Neuronal stem cell (in vitro differentiated cells): ENCODE measurements at places on chromosomes 1 and 21.

GRCh38 chr1:6280761-6281451 lies 20.0 kb upstream of the GPR153 start:
- no peak for DNase-seq

GRCh38 chr1:117675907-117676430 lies 70.1 kb downstream of the TENT5C start:
- no peak for DNase-seq

GRCh38 chr1:26542771-26543451 lies 13.3 kb downstream of the RPS6KA1 start:
- DNase-seq = no peak

DNA sequence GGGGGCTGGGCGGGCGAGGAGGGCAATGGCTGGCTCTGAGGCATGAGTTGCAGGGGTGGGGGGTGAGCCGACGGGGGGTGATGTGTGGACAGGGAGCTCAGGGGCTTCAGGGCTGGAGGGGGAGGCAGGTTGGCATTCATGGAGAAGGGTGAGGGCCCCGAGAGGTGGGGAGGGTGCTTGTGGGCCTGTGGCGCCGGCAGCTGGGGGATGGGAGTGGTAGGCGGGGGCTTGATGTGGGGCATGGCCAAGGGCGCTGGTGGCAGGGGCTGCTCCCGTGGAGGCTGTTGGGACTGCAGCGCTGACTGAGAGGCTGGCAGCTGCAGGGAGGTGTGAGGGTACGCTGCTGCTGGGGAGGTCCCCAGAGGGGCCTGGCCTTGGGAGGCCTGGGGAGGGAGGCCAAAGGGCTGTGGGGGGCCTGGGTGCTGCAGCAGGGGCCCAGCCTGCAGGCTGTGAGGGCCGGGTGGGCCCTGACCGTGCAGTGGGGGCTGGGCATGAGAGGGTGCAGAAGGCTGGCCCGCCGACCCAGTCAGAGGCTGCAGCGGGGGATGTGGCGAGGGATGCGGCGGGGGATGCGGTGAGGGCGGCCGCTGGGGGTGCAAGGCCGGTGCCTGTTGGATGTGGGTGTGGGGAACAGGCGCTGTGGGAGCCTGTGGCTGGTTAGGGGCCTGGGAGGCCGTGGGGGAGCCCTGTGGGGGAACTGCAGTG lies 42.7 kb downstream of the SLC45A1 start:
- no peak for DNase-seq

DNA sequence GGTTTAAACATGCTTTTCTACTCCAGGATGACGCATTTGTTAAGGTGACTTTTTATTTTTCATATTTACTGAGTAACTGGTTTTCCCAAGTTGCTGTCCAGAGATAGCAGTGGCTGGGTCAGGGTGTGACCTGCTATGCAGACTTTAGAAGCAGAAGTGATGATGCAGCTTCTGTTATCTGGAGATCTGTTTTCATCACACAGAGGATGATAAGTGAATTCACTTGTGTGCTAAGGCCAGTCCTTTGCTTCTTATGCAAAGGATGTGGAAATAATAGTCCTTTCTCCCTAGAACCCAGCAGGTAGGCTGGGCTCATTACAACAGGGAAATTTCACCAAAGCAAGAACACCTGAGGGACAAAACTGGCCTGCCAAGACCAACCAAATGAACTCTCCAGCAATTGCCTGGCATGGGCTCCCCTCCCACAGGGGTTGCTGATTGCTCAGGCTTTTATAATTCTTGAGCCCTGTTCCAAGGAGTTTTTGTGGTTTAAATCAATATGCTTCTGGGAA lies 97.8 kb upstream of the LPGAT1 start:
- no peak for DNase-seq

DNA sequence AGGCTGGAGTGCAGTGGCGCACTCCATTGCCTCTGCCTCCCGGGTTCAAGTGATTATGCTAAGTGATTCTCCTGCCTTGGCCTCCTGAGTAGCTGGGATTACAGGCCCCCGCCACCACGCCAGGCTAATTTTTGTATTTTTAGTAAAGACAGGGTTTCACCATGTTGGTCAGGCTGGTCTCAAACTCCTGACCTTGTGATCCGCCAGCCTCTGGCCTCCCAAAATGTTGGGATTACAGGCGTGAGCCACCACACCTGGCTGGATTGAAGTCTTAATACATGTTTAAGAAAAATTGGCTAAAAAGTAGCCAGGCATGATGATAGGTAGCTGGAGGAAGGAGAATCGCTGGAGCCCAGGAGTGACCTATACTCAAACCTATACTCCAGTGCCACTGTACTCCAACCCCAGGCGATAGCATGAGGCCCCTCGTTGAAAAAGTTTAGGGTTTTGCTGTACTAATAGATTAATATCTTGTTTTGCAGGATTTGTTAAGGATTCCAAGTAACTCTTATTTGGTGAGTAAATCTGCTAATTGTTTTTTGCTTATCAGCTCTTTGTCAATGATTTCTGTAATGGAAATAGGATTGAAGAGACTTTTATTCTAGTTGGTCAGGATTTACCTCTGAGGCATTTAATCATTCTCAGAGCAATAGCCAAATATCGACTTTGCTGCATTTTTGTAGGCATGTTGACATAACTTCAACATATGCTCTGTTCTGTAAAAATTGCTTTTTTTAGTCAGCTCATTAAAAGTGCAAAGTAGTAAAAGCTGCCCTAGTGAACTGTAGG lies 2.0 kb downstream of the RCC1 start:
- DNase-seq = no peak

DNA sequence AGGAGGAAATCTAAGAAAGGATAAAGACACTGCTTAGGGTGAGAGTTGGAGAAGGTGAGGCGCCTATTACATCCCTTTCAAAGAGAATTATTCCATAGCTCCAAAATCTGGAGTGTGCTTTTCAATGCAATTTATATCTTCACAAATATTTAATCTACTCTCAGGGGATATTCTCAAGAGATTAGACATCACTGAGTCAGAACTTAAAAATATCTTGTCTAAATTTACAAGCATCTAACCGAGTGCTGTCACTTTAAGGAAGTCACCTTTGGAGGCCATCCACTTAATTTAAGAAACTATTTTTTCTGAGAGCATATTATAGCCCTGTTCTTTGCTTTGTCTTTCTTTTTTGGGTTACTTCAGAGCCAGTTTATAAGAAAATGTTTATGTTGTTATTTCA lies 134.6 kb downstream of the TNFSF18 start:
- no peak for DNase-seq

GRCh38 chr21:42475036-42475435 lies 21.0 kb downstream of the RSPH1 start:
- no peak for DNase-seq

DNA sequence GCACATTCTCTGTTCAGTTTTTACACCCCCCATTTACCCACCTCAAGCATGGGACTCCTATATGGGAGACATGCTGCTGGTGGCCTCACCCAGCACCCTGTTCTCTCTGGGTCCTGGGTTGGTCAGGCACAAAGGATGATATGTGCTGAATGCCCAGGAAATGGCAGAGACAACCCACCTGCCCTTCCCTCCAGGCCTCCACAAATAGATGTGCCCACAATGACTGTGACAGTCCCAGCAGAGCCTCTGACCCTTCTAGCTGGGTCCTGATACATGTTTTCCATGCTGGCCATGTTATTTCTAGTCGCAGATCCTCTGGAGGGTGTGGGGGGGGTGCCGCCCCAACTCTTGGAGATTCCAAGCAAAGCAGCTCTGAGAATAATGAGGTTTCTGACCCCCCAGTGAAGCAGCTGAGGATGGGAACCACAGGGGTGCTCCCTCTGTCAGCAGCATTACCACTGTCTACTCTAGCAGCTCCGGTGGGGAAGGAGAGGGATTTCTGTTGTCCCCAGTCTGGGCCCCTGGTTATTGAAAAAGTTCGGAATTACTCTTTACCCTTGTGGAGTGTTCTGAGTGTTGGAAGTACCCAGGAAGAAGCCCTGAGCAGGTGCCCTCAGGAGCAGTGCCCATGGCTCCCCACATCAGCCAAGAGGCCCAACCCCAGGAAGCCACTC lies 1.2 kb upstream of the CCDC28B start:
- DNase-seq = no peak

DNA sequence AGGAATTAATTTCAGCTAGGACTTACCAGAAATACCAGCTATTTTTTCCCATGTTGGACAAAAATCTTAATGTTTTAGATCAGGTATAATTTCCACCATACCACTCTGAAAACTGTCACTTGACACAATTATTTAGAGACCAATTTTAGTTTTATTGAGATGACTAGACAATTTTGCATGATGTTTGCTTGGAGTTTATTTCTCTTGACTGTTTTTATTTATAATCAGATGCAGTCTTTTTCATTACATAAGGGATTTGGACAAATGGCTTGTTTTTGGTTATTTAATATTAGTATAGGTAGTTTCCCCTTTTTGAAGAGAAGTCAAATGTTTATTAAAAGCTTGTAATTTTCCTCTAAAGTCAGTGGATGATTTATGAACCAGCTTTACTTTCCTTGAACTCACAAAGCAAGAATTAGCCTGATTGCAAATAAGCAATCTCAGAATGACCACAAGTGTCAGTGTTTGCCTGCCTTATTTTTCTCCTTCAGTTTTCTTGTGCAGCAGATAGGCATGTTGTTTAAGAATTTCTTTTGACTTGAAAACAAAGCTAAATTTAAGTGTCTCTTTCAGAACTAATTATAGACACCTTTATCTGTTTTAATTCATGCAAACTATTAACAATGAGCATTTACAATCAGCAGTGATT lies 3.8 kb upstream of the B3GALT2 start:
- no peak for DNase-seq

- DNase-seq = no peak
Observed at GRCh38 chr1:78070210-78070609, 24.4 kb downstream of the GIPC2 start.

GRCh38 chr1:92307980-92308379 lies 9.1 kb downstream of the RPAP2 start:
- no peak for DNase-seq

DNA sequence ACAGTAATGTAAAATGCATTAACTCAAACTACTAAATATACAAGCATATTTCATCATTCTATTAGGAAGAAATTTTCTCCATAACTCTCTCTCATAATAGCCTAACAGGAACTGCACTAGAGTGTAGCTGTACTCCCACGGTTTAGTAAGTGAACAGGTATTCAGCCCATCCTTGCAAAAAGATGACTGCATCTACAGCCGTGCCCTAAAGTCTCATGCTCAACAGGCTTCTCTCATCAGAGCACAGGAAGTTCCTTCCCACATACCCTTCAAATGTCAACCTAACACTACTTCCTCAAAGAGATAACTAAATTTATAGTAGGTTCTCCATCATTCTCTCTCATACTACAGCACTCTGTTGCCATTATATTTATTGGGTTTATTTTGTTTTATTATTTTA lies 251.6 kb downstream of the AKT3 start:
- DNase-seq = no peak

DNA sequence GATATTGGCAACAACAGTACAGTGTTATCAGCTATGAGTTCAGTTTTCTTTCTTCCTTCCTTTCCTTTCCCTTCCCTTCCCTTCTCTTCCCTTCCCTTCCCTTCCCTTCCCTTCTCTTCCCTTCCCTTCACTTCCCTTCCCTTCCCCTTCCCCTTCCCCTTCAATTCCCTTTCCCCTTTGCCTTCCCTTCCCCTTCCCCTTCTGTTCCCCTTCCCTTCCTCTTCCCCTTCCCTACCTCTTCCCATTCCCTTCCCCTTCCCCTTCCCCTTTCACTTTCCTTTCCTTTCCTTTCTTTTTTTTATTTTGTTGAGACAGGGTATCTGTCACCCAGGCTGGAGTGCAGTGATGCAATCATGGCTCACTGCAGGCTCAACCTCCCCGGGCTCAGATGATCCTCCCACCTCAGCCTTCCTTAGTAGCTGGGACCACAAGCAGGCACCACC lies 72.3 kb upstream of the CAPZB start:
- DNase-seq = no peak

DNA sequence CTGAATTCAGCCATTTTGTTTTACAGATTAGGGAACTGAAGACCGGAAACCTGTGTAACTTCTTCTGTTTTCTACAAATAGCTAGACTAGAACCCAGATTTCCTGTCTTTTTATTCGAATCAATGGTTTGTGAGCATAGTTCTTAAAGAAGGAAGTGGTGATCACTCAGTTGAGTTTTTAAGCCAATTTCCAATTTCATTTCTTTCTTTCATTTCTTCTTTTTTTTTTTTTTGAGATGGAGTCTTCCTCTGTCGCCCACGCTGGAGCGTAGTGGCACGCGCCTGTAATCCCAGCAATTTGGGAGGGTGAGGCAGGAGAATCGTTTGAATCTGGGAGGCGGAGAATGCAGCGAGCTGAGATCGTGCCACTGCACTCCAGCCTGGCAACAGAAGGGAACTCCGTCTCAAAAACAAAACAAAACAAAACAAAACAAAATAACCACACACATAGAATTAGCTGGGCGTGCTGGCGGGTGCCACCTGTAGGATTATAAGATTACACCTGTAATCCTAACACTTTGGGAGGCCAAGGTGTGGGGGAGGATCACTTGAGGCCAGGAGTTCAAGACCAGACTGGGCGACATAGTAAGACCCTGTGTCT lies 3.0 kb upstream of the MDM4 start:
- no peak for DNase-seq

- DNase-seq = no peak
Observed at GRCh38 chr21:26686278-26686677, 113.2 kb upstream of the CYYR1 start.

- DNase-seq = no peak
Observed at GRCh38 chr1:41622402-41622801, 137.9 kb upstream of the EDN2 start.

GRCh38 chr1:162388083-162388594 lies 6.6 kb downstream of the C1orf226 start:
- no peak for DNase-seq

GRCh38 chr1:11802616-11802972 lies 3.2 kb downstream of the MTHFR start:
- DNase-seq = no peak

DNA sequence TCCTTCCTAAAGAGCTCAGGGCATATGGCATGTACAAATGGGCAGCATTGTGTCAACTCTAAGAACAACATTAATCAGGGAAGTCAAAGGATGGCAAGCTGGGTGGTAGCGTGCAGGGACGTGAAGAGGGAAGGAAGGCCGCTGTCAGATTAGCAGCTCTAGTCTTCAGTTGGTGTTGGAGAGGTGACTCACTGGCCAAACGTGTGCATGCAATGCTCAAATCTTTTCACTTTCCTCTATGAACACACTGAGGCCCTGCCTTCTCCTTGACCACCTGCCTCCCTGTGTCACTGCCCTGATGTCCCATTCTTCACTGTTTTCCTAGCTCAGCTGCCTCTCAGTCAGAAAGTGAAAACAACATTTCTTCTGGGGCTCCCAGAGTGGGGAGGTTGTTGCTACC lies 5.9 kb upstream of the PIGR start:
- DNase-seq = no peak

GRCh38 chr1:1253314-1253713 lies 6.8 kb upstream of the C1QTNF12 start:
- no peak for DNase-seq

DNA sequence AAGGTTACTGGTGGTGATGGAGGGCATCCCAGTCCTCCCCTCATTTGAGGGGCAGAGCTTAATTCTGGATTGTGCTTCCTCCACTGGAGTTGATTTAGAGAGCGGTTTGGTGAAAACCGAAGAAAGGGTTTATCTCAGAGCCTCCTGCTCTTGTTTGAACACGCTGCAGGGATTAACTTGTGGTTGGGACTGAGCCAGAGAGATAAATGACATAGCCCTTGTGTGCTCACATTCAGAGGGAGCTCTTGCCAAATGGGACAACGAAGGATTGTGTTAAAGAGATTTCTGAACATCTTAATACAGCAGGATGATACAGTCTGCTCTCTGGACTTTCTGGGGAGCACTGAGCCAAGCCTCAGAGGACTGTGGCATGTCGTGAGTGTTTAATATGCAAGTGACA lies 308.2 kb downstream of the DISC1 start:
- DNase-seq = no peak

- no peak for DNase-seq
Observed at GRCh38 chr1:60875138-60875537, 207.2 kb upstream of the NFIA start.
